ENCODE measurements at places on chromosomes 1 and 21.

DNA sequence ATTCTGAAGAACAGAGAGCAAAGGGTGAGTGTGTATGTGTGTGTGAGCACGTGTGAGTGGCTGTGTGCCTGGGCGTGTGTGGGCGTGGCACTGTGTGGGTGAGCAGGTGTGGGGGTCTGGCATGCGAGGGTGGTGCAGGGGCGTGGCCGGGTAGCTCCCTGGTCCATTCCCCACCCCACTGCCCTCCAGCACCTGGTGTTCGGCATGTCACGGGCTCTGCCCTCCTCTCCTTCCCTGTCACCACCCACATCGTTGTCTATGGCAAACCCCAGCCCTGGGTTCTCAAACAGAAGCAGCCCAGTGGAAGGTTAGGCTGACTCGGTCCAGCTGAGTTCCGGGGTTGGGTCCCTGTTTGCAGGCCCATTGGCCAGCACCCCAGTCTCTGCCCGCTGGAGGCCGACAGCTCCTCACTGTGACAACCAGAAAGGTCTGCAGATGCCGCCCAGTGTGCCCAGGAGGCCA lies 39.8 kb downstream of the UBE2G2 start:
- no peak for DNase-seq

- DNase-seq, result no peak
Measured at GRCh38 chr1:87392248-87393192, 63.8 kb downstream of the LMO4 start.

DNA sequence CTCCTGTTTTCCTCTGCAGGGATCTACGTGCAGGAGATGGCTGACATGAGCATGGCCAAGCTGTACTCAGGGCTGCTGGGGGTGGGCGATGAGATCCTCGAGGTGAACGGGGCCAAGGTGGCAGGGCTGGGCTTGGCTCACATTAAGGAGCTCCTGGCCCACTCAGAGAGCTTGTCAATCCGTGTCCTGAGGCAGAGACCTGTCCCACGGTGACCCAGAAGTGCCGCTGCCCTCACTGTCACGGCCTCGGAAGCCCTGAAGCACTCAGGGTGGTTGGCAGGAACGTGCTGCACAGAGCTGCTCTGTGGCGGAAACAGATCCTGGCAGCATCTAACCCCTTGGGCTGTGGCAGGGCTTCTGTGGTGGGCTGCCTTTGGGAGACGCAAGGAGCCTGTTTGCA lies 37.6 kb downstream of the KIAA1614 start:
- no peak for DNase-seq

GRCh38 chr1:81129776-81130175 lies 671.0 kb upstream of the ADGRL2 start:
- no peak for DNase-seq

- DNase-seq, result no peak
Measured at GRCh38 chr1:8154621-8155052, 128.5 kb upstream of the ERRFI1 start.

DNA sequence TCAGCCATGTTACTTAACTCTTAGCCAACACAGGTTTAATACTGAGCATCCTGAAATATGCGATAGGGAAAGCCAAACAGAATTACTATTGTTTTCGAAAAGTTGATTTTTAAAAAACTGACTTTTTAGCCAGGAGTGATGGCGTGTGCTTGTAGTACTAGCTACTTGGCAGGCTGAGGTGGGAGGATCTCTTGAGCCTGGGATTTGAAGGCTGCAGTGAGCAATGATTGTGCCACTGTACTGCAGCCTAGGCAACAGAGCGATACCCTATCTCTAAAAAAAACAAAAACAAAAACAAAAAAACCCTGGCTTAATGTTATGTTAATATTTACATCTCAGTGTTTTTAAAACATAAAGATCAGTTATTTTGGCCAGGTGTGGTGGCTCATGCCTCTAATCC lies 16.7 kb downstream of the NMNAT1 start:
- DNase-seq, result no peak

DNA sequence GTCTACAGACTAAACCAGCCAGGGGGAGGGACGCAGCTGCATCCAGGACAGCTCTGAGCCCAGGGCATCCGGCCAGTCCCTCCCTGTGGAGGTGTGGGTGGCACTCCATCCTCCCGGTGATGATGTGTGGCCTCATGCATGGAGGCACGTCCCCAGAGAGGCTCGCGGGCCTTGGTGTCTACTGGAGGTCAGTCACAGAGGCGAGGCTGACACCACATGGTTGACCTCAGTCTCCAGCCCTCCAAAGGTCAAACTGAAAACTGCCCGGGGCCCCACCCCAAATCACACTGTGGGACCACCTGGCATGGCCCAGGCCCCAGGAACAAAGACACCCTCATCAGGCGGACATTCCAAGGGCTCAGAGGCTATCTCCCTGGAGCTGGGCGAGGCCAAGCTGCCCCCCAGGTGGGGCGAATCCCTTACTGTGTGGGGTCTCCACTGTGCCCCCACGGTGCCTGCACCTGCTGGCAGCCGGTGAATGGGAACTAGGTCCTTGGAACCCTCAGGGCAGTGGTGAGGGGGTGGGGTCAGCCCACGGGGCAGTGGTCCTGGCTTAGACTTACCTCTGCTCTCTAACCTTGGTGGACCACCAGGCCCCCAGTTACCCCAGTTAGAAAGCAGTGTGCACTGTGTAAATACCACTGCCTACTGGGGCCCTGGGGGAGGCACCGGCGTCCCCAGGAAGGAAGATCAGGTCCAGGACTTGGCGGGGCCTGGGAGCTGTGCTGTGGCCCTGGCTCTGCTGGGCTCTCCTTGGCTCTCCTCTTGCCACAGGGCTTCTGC lies 49.1 kb downstream of the TRPM2 start:
- DNase-seq, result no peak

DNA sequence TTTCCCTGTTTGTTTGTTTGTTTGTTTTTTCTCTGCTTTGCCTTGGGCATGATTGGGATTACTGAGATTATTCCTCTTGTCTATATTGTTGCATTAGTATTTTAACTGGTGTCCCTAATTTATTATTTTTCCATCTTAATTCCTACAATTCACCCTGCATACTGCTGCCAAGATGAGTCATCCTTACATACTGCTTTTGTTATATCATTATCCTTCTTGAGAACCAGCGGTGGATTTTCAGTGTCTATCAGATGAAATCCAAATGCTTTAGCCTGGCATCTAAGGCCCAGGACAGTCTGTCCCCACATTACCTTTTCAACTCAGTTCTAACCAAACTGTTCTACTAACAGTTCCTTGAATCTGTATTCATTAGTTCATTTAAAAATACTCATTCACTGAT lies 101.7 kb downstream of the OLFML2B start:
- DNase-seq, result no peak

DNA sequence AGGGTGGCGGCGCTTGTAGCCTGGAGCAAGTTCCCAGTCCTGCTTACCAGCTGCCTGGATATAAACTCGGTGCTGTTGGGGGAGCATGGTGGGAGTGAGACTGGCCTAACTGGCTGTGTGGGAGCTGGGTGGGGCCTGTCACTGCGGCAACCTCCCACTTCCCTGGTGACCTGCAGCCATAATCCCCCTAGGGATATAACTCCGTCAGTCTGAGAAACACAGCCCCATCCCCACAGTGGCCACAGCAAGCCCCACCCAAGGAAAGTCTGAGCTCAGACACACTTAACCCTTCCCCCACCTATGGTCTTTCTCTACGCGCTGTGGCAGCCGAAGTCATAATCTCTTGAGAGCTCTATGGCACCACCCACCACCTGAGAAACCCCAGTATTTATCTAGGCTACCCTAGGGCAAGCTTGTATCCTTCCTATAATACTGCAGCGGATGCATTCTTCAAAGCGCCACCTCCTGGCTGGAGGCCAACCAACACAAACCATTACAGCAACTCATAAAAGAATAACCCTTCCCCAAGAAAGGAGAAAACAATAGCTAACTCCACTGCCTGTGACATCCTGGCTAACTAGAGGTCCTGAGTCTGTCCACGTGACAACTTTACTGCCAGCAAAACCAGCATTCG lies 57.4 kb downstream of the ZNF648 start:
- no peak for DNase-seq

All from caudate nucleus (tissue), 63 donors.